ENCODE measurements at places on chromosomes 1 and 21. TPM values are rescaled to one million over a fixed set of nuclear protein-coding genes. Genes with fewer than 3 reads are reported as not detected.

DNA sequence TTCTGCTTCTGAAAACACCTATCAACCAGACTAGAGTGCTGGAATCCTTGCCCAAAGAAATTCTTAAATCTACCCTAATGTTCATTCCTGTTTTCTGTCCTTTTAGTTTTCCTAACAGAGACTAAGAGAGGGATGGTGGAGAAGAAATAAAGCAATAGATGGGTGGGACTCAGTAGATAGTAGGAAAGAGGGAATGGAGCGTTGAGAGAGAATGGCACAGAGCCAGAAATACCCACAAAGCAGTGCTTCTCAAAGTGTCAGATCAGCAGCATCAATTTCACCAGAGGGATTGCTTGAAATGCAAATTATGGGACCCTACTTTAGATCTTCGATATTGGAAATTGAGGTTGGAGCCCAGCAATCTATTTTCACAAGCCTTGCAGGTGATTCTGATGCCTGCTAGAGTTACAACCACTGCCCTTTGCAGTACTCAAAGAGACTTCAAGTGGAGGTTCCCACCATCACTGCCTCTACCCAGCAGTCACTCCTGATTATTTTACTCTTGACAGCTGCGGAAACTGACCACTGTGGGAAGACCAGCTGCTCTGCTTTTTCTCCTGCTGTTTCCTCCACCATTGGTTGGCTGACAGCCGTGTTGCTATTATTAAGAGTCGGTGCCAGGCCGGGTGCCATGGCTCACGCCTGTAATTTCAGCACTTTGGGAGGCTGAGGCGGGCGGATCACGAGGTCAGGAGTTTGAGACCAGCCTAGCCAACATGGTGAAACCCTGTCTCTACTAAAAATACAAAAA is 11.4 kb upstream of the PRPF3 start:
- no peak for DNase-seq

- DNase-seq: no peak
These were observed 89.4 kb downstream of the SDCCAG8 start for GRCh38 chr1:243345205-243345604.

GRCh38 chr1:3314491-3315381 is 139.7 kb upstream of the ARHGEF16 start:
- DNase-seq: peak; percentile 77

DNA sequence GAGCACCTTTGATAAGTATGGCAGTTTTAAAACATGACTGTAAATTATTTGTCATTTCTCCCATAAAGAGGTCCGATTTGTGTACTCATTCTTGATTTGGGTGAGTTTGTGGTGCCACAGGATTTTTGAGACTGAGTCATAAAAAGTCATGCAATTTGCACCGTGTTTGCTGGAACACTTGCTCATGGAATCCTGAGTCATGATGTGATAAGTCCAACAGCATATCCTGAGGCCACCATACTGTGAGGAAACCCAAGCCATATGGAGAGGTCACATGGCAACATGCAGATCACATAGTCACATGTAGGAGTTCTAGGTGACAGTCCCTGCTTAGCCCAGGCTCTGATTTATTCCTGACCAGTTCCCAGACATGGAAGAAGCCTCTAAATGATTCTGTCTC is 40.8 kb upstream of the PRRX1 start:
- peak; percentile 89 for DNase-seq

Gene PIGM
- 7.7 TPM for total RNA-seq

DNA sequence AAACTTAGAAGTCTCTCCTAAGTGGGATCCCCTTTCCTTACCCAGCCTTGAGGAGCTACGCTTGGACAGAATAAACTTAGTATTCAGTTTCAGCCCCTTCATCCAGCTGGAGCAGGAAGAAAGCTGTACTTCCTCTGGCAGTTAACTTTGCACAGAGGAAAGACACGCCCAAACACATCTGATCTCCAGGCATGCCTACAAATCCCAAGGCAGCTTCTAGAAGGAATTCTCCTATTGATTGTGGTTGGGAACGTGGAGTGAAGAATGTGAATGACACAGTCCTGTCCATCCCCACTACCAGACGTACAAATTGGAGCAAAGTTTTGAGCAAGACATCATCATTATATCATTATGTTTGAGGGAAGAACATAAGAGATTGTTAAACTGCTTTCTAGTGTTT is 6.6 kb upstream of the AK4 start:
- DNase-seq: peak; percentile 38

- no peak for DNase-seq
These were observed 814 bp downstream of the MTARC2 start for GRCh38 chr1:220748936-220749335.

Gene CD84
- not detected for total RNA-seq

GRCh38 chr1:57474137-57474750 is 50.4 kb upstream of the DAB1 start:
- DNase-seq: peak; percentile 53

Gene EPHB2
- 24.9 TPM for total RNA-seq

Gene KCNK1
- total RNA-seq: 2.9 TPM

Gene SPATA46
- total RNA-seq: not detected

DNA sequence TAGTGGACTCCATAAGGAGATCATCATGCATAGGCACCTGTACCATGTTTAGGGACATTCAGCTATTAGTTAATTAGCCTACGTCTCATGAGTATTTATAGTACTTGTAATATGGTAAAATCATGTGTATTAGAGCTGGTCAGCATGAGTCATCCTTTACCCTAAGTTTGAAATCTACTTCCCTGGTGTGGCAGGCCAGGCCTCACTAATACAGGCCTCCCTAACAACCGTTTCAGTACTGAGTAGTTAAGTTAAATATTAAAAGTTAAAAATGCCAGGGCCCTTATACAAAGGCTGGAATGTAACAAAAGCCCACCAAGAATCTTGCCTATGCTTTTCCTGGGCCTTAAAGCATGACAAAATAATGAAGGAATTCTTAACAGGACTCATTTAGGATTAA is 356.3 kb upstream of the DPYD start:
- peak; percentile 58 for DNase-seq

GRCh38 chr1:67371681-67372080 is 58.5 kb downstream of the SERBP1 start:
- DNase-seq: no peak

DNA sequence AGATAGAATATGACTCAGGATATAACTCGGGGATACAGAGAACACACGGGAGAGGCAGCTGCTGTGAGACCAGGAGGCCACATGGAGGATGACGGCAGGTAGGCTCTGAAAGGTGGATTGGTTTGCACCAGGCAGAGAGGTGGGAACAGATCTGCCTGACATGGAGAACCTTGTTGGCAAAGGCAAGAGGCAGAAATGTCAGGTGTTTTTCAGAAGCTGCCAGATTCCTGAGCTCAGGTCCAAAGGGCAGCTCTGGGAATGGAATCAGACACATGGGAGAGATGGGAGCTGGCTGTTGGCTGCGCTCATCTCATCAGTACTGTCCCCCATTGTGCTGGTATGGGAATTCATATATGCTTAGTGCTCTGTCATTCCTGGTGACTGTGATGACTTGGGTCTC is 19.2 kb downstream of the SYT6 start:
- DNase-seq: no peak

GRCh38 chr1:81978945-81979344 is 178.2 kb downstream of the ADGRL2 start:
- DNase-seq: peak; percentile 9

Gene PLA2G2A
- total RNA-seq: 0.27 TPM

Gene RPS6KA1
- total RNA-seq: 2.9 TPM

Gene CELA2A
- not detected for total RNA-seq

DNA sequence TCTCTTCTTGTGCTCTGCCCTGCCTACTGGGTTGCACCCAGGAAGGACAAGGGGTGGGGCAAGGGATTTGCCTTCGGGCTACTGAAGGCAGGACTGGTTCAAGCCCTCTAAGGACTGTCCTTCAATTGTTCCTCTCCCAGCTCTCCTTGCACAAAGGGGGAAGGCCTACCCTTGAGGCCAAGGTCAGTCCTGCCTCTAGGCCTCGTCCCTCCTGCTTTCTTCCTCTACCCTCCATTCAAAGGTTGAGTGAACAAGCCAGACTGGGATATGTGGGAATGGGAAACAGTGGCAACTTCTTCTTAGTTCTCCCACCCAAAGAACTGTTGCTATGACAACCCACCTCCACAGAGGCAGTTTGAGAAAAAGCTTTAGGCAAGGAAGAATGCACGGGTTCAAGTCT is 2.7 kb downstream of the LURAP1 start:
- no peak for DNase-seq

GRCh38 chr21:41651830-41652229 is 115.0 kb downstream of the RIPK4 start:
- no peak for DNase-seq

- DNase-seq: peak; percentile 72
These were observed 184.6 kb downstream of the KCNT2 start for GRCh38 chr1:196423612-196424011.

Data from fibroblast of the aortic adventitia (primary cell).